ENCODE measurements at places on chromosomes 7 and 10. TPM values are rescaled to one million over a fixed set of nuclear protein-coding genes. Genes with fewer than 3 reads are reported as not detected.

The COBL gene
- total RNA-seq, result 0.81 TPM

The DEPP1 gene
- 31.7 TPM for total RNA-seq

The LBX1 gene
- not detected for total RNA-seq

The SPDYE3 gene
- not detected for total RNA-seq
